Jurkat, Clone E6-1 (cell line): ENCODE measurements at places on chromosomes 4 and X.

DNA sequence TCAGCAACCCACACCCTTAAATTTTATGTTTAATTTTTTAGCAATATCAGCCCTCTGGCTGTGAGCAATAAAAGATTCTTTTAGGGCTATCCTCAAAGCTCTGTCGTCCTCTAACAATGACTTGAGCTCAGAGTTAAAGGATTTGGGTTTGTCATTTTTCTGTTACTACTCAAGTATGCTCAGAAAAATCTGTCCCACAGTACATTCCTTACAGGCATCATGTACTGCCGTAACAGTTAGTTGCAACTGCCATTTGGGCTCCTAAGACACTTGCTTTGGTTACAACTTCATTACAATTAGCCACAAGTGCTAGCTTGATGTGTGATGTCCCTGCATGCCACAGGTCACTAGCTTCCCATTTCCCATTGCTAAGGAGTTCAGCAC, 33.2 kb downstream of the COQ2 start:
- no peak for DNase-seq

DNA sequence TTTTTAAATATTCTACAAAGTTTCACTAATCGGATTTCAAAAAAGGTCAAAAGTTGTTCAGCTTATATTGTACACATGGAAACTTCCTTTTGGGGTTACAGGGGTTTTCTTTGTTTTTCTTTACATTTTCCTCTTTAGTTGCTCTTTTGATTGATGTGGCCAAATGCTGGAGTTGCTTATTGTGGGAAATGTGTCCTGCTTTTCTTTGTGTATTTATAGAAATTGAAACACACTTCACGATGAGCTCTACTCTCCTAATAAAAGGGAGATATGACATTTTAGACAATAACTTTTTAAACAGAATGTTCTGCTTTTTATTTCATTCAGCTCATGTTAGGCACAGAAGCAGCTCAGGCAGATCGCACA, 50.7 kb upstream of the SPRY1 start:
- peak; percentile 28 for DNase-seq

DNA sequence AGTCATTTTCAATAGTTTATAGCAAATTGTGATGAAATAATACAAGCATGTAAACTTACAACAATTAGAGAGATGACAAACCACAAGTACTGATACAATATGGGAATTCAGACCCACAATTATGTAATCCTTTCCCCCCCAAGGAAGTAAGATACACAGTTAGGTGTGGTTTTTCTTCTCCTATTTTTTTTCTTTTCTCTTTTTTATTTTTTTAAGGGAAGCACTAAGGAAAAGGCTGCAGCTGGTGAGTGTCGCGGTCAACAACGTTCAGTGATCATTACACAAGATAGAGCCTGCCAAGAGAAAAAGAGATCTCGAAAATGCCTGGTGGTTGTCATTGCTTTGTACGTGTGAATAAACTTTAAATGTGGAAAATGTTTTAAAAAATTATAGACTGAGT, 9.8 kb downstream of the NDNF start:
- no peak for DNase-seq

DNA sequence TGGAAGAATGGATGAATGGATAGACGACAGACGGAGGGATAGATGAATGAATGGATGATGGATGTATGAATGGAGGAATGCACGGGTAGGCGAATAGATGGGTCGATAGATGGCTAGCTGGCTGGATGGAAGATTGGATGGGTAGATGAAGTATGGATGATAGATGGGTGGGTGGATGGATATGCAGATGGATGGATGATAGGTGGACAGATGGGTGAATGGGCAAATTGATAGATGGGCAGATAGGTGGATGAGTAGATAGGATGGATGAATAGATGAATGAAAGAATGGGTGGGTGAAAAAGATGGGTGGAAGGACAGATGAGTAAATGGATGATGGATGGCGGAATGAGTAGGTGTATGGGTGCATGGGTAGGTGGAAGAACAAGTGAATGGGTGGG, 57.3 kb downstream of the EVC2 start:
- DNase-seq, result no peak

- DNase-seq, result no peak
Measured at GRCh38 chrX:129496625-129497024, 26.7 kb downstream of the SMARCA1 start.

DNA sequence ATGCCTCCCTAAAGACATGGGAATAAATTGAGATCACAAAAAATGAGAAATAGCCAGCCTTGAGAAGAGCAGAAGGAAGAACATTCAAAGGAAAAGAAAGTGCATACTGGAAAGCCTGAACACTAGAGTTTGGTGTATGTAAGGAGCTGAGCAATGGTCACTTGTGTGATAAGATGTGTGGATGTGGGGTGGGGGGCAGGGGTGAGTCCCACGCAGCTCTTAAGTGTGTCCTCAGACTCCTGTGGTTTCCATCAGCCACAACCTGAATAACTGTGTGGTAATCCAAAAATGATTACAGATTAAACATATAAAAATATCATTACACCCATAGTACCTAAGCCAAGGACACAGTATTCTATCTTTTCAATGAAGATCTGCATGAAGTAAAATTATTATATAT, 59.9 kb downstream of the ELOVL6 start:
- no peak for DNase-seq

DNA sequence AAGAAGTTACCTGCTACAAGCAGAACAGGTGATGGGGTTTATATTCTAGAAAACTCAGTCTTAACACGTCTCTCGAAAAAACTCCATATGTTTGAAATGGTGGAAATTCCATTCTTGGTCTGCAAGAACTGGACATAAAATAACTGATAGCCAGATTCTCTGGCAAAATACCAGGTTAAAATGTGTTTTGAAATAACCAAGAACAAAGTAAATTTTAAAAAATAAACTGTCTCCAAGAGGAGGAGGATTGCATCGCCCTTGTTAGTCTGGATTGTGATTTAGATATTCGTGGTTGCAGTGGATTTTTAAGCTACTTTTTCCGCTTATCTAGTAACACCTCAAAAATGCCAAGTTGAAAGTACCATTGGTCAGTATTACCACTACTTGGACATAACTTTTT, 40.8 kb downstream of the CENPU start:
- no peak for DNase-seq

GRCh38 chrX:24024819-24025740, 1.9 kb downstream of the KLHL15 start:
- peak; percentile 66 for DNase-seq

- DNase-seq, result peak; percentile 46
Measured at GRCh38 chrX:107716816-107717700, 58.5 kb downstream of the TSC22D3 start.
